A549 (cell line): ENCODE measurements at places on chromosomes 3 and 15. TPM values are rescaled to one million over a fixed set of nuclear protein-coding genes. Genes with fewer than 3 reads are reported as not detected.

DNA sequence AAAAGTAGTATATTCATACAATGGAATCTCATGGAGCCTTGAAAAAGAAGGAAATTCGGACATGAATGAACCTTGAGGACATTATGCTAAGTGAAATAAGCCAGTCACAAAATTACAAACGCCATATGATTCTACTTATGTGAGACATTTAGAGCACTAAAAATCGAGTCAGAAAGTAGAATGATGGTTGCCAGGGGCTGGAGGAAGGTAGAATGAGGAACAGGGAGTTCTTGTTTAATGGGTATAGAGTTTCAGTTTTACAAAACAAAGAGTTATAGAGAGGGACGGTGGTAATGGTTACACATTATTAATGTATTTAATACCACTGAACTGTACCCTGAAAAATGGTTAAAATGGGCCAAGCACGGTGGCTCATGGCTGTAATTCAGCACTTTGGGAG is 19.5 kb downstream of the UBXN7 start:
- no peak for DNase-seq

- DNase-seq, result no peak
These were observed 309.6 kb upstream of the KCNH8 start for GRCh38 chr3:18838758-18839157.

SOX14 gene
- polyA plus RNA-seq, result not detected in 3 replicates

DNA sequence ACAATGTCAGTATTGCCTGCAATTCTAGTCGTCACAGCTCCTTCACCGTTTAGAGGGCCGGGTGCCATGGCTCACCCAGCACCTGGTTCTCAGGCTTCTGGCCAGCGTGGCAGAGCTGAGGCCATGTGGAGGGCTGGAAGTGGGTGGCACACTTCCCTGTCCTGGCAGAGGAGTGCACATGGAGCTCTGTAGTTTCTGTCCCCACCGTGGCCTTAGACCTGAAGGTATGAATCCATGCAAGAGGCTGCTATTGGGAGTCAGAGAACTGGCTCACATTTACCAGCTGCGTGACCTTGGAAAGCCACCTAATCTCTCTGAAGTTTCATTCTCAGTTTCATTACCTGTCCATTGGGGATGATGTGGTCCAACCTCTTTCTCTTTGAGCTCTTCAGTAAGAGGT is 22.2 kb downstream of the EPHB1 start:
- no peak for DNase-seq

FEZF2 gene
- polyA plus RNA-seq, result not detected in 3 replicates

GRCh38 chr15:99755692-99756409 is 22.6 kb upstream of the LYSMD4 start:
- DNase-seq, result peak; percentile 71

DNA sequence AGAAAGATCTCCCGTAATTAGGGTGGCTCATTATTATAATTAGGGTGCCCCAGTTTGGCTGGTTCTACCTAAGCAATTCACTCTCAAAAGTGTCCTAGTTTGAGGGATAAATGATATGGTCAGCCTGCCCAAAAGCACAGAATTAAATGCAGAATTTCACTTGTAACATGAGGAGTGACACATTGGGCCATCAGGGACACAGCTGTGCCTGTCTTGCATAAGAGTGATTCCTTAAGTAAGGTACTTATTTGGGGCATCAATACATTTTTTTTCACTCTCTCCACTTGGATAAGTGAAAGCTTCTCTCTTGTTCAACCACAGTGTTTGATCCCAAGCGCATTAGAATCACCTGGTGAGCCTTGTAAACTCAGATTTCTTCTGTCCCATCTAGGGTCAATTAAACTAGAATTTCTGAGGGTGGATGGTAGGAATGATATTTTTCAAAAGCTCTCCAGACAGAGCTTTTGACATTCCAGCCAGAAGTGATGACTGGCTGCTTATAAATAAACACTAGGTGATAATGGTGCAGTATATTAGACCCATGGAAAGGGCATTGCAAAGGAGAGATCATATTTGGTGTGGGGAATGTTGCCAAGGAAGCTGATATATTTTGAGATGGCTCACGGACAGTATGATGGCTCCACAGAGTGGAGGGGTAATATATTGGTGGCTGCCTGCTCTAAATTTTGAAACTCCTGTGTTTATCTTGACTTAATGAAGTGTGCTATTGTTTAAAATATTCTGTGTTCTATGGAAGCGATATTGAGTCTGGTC is 458.1 kb upstream of the RASGRP1 start:
- no peak for DNase-seq

- no peak for DNase-seq
These were observed 55.9 kb upstream of the PIK3CB start for GRCh38 chr3:138890555-138891187.

GRCh38 chr3:9224490-9224889 is 25.0 kb downstream of the SRGAP3 start:
- DNase-seq, result no peak

GPR15 gene
- polyA plus RNA-seq, result not detected in 3 replicates

GRCh38 chr3:134527037-134527436 is 41.2 kb downstream of the CEP63 start:
- DNase-seq, result no peak

UBL7 gene
- polyA plus RNA-seq, result 31.0 to 35.3 TPM (median 32.6 TPM) in 3 replicates

DNA sequence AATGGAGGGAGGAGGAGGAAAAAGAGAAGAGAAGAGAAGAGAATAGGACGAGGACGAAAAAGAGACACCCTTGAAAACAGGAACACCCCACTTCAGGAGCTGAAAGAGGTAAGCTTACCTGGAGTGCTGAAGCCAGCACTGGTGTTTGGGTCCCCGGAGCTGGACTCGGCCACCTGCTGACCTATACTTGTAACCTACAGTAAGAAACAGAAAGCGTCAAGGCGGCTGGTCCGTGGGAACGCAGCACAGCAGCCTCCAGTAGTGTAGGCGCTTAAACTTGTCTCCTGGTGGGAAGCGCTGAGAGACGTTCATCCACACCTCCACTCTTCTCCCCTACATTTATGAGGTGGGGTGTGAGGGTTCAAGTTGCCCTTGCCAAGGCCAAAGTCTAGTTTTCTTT is 141.0 kb downstream of the NSMCE3 start:
- no peak for DNase-seq

PRR20G gene
- not detected in 3 replicates for polyA plus RNA-seq

DNA sequence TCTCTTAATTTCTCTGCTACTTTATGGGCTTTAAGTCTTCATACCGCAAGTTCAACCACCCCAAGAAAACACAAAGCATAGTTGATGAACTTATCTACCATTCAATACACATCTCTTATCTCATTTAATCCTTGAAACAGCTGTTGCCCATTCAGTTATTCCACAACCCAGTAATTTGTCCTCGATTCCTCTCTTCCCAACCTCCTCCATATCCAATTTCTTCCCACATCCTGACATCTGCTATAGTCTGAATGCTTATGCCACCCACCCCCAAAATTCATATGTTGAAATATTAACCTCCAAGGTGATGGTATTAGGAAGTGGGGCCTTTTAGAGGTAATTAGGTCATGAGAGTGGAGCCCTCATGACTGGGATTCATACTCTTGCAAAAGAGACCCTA is 345.4 kb downstream of the ERC2 start:
- no peak for DNase-seq

DNA sequence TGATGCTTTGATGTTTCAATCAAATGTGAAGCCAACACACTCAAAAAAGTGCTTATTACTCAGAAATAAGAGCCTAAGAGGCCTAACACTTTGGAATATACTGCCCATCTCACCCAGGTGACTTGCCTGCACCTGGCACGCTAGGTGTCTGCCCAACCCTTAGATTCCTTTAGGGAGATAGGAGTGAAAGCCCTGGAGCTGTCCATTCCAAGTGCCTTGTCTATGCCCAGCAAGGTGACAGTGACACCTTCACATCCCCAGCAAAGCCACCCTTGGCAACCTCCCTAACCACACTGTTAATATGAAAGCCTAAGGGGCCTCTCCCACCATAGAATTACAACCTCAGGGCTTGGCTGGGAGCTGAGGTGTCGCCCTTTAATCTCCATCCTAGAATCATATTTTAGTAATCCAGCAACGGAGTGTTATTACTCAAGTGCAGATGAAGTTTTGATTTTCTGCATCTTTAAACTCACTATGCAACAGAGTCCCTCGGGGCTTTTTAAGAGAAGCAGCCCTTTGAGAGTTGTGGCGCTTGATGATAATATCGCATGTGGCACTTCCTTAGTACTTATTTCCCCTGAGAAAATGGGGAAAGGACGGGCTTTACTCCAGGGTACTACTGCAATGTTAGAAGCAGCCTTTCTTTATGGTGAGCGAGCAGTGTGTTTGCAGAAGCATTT is 24.8 kb downstream of the ATP10A start:
- no peak for DNase-seq

DNA sequence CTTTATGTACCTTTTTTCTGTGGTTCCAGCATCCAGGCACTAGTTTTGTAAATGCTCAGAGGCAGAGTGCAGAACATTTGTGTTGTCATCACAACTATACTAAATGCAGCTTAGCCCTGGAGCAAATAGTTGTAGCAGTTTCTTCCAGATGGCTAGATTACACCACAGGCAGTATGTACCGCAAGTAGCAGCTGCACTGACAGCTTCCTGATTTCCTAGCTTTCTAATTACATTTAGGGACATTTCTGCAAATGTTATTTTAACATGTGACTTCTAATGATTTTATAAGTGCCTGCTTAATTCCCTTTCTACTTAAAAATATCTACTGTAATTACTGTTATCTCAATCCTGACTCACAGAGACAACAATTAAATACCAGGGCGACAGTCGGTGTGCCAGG is 106.5 kb downstream of the NR2E3 start:
- no peak for DNase-seq

DNA sequence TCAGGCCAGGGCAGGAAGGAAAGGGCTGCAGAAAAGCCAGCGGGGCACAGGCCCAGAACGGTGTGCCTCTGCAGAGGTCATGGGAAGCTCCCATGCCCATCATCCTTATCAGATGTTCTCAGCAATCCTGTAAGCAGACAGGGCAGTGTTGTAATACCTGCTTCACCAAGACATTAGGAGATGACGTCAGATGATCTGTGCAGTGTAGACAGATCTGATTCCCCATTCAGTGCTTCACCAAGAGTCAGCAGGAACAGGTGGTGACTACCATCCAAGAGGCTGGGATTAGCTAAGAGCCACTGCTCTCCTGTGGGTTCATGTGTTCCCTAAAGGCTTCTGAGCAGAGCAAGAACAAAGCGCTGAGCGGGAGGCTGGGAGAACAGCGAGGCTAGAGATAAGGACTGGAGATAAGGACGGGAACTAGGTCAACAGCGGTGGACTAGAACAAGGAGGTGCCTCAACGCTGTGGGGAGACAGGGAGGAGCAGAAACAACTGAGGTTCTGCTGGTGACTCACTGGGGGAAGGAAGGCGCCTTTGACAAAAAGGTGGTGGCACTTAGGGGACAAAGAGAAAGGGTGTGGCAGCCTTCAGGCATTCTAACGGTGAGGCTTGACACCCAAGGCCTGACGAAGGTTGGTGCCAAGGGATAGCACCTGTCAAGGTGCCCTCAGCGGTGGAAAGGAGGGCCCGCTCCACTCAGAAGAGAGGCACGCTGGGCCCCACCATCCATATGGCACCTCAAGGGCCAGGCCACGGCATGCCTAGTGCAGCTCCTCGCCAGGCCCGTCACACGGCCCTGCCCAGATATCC is 28.4 kb downstream of the CCDC12 start:
- DNase-seq, result peak; percentile 89

GRCh38 chr15:49063402-49064280 is 17.4 kb upstream of the SECISBP2L start:
- no peak for DNase-seq

DNA sequence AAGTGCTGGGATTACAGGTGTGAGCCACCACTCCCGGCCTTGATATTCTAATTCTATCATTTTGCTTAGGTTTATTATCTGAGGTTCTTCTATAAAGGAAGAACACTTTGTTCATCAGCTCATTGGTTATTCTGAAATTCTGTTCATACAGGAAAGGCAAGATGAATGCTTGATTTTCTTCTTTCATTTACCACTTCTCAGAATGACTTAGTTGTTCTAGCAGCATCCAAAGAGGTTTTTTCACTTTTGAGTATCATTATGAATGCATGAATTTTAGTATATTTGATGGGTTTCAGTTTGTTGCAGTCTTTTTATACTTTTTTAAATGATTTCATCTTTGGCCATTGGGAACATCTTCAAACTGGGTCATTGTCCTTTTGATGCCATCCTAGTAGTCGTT is 51.8 kb downstream of the RNF111 start:
- DNase-seq, result no peak

DNA sequence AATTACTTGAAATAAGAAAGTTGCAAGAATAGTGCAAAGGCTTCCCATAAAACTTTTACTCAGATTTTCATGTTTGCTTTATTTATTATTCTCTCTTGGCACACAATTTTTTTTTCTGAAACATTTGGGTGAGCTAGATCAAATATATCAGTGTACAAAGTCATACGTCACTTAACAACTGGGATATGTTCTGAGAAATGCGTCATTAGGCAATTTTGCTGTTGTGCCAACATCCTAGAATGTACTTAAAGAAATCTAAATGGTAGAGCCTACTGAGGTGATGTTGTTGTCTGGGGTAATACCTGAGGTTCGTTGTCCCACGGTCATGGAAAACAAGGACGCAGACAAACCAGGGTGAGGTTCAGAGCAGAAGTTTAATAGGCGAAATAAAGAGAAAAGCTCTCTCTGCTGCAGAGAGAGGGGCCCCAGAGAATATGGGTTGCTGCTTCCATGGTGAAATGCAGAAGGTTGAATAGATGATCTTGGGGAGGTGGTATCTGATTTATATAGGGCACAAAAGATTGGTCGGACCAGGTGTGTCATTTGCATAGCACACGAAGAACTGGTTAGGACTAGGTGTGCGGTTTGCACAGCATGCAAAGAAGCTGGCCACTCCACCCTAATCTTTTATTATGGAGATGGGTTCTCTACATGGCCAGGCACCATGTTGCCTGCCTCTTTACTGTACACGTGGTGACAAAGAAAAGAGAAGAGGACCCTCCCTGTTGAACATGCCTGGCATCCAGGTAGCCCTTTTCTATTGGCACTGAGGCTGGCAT is 8.8 kb upstream of the GRAMD1C start:
- DNase-seq, result no peak

GRCh38 chr3:173977747-173978146 is 580.2 kb downstream of the NLGN1 start:
- DNase-seq, result no peak

DNA sequence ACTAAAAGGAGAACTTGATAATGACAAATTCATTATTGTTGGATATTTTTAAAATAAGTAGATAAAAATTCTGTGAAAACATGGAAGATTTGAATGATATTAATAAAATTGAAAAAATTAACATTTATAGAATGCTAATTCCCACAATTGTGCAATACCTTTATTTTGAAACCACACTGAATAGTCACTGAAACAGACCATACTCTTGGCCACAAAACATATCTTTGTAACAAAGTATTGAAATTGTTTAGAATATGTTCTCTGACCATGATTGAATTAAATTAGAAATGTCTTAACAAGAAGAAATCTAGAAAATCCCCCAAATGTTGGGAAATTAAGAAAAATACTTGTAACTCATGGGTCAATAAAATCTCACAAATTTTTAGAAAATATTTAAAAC is 49.2 kb downstream of the ARHGAP11B start:
- no peak for DNase-seq

DNA sequence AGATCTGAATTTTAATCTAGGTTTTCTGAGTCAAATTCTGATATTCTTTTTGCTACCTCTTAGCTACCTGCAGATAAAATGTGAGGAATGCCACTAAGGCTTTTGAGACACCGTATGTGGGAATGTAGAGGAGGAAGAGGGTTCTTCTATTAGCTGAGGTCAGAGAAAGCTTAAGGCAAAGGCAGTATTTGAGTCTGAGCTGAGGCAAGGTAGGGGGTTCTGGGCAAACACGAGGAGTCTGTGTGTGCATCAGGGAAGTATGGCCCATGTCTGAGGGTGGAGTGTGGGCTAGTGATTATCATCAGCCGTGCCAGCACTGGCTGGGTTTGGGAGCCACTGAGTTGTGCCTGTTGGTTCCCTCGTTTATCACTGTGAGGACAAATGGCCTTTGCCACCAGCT is 181.1 kb downstream of the SOX2 start:
- no peak for DNase-seq
